Endodermal cell (in vitro differentiated cells): ENCODE measurements at places on chromosomes 4 and X. TPM values are rescaled to one million over a fixed set of nuclear protein-coding genes. Genes with fewer than 3 reads are reported as not detected.

Gene SLC7A11
- 5.4 and 6.5 TPM in 2 replicates for total RNA-seq

DNA sequence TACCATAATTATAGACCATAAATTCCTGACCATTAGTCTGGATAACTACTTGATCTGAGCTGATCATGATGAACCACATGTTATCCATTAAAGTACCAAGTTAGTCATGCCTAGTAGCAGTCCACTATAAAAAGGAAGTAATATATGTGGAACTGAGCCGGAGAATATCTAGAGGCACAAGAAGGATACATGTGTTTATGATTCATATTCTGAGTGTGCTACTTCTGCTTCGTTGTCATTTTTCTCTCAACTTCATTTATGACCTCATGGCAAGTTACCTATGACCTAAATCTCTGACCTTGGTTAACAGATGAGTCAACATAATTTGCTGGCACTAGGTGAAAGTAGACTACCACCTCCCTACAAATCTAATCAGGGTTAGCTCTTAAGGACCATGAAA lies 56.5 kb upstream of the ANKRD17 start:
- H3K4me3 ChIP-seq = no peak overlapping the region
- DNase-seq = no peak
- no peak overlapping the region for H3K27ac ChIP-seq

GRCh38 chr4:32987111-32987510 lies 2266.9 kb downstream of the PCDH7 start:
- H3K27me3 ChIP-seq = no peaks in the 10 kb centered on the region
- no peak for DNase-seq
- H3K36me3 ChIP-seq = no peaks in the 10 kb centered on the region

- no peak overlapping the region for H3K4me3 ChIP-seq
- no peaks in the 10 kb centered on the region for H3K36me3 ChIP-seq
- H3K4me1 ChIP-seq = no peaks in the 10 kb centered on the region
- DNase-seq = no peak
- no peak overlapping the region for H3K27ac ChIP-seq
Observed at GRCh38 chr4:52903273-52903672, 41.2 kb downstream of the RASL11B start.

DNA sequence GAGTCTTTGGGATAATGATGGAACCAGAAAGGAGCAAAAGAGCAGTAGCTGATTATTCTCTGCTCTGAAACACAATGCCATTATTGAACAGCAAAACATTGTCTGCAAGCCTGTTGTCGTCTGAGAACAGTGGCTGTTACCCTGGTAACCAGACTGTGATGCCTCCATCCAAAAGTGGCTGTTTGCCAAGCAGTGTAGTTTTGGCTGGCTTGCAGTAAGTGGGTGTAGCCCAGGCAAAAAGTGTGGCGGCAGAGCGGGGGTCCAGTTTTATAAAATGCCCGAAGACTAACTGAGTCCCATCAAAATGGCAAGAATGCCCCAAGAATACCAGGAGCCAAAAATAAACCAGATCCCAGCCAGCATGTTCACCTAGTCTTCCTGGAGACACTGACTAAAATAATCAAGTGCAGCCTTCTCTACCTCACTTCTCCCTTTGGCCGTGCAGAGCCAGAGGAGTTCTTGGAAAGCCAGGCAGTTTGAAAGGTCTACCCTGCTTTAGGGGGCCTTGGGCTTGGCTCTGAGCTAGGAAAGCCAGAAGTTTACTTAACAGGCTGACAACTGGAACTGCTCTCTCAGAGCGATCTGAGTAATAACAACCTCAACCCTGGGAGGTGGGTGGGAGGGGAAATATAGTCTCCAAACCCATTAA lies 2.6 kb downstream of the PLP1 start:
- no peak overlapping the region for H3K4me3 ChIP-seq
- DNase-seq = no peak
- H3K27me3 ChIP-seq = no peaks in the 10 kb centered on the region
- no peaks in the 10 kb centered on the region for H3K4me1 ChIP-seq
- no peaks in the 10 kb centered on the region for H3K36me3 ChIP-seq

GRCh38 chr4:141177171-141177570 lies 43.5 kb upstream of the ZNF330 start:
- H3K4me3 ChIP-seq = no peak overlapping the region
- H3K4me1 ChIP-seq = no peaks in the 10 kb centered on the region
- H3K27ac ChIP-seq = no peak overlapping the region
- no peak for DNase-seq

Gene MAMLD1
- total RNA-seq = 0.07 to 1.9 TPM (median 0.44 TPM) in 3 replicates

- DNase-seq = no peak
- H3K4me1 ChIP-seq = no peaks in the 10 kb centered on the region
- H3K27ac ChIP-seq = no peak overlapping the region
- H3K27me3 ChIP-seq = no peaks in the 10 kb centered on the region
Observed at GRCh38 chrX:69051901-69052300, 113.4 kb downstream of the PJA1 start.

GRCh38 chrX:96407501-96407900 lies 277.1 kb upstream of the DIAPH2 start:
- no peak overlapping the region for H3K4me3 ChIP-seq
- no peaks in the 10 kb centered on the region for H3K27me3 ChIP-seq
- H3K36me3 ChIP-seq = no peaks in the 10 kb centered on the region
- H3K27ac ChIP-seq = no peak overlapping the region
- no peaks in the 10 kb centered on the region for H3K4me1 ChIP-seq
- no peak for DNase-seq

- H3K36me3 ChIP-seq = no peaks in the 10 kb centered on the region
- no peaks in the 10 kb centered on the region for H3K4me1 ChIP-seq
- peaks cover 16% of the 10 kb centered on the region for H3K27me3 ChIP-seq
- H3K4me3 ChIP-seq = no peak overlapping the region
- no peak for DNase-seq
Observed at GRCh38 chr4:173056710-173057109, 111.9 kb upstream of the GALNT7 start.

GRCh38 chr4:148376151-148376550 lies 66.1 kb downstream of the NR3C2 start:
- DNase-seq = no peak
- H3K27ac ChIP-seq = no peak overlapping the region
- H3K4me3 ChIP-seq = no peak overlapping the region
- no peaks in the 10 kb centered on the region for H3K27me3 ChIP-seq
- no peaks in the 10 kb centered on the region for H3K4me1 ChIP-seq

DNA sequence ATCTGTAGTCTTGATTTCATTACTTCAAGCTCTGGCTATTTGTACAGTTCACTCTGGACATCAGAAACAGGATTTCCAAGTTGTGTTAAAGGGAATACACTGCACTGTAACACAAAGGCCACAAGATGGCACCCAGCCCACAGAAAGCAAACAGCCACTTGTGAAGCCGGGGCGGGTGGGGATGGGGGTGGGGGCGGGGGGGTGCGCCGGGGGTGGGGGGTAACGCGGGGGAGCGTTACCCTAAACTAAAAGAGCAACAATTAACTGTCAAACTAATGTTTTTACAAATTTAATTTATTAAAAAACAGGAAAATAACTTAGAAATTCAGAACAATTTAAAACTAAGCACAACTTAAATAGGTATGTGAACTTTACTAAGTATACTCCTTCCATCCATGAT lies 27.3 kb downstream of the PRDX4 start:
- no peaks in the 10 kb centered on the region for H3K36me3 ChIP-seq
- no peaks in the 10 kb centered on the region for H3K27me3 ChIP-seq
- no peak overlapping the region for H3K27ac ChIP-seq
- H3K4me3 ChIP-seq = no peak overlapping the region
- H3K4me1 ChIP-seq = no peaks in the 10 kb centered on the region

- DNase-seq = no peak
- no peaks in the 10 kb centered on the region for H3K27me3 ChIP-seq
Observed at GRCh38 chr4:48727666-48728459, 52.2 kb downstream of the FRYL start.

Gene FRMD7
- total RNA-seq = not detected in 3 replicates
